ENCODE measurements at places on chromosomes 13 and 19.

GRCh38 chr19:20611866-20612265 lies 46.3 kb upstream of the ZNF737 start:
- DNase-seq, result no peak

DNA sequence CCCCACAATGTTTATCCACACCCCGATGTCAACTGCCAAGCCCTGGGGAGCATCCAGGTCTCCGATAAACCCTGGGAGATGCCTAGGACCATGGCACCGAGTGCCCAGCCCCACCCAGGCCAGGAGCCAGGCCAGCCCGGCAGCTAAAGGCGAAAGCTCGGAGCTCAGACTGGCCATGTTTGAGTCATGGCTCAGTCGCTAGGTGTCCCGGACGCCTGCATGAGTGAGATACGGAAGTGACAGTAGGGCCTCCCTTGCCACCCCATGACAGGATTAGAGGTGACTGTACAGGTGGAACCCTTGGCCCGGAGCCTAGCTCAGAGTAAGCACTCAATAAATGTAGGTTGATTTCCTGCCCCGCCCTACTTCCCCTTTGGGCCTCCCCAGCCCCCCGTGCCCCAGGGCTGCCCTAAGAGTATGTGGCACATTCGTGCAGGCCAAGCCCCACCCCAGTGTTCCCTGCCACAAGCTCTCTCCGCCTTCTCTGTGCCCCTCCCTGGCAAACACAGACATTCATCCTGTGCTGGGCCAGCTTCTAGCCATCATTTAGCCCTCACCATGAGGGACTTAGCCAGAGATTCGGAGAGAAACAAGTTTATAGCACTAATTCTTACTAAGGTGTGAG lies 5.8 kb upstream of the TPM4 start:
- peak; percentile 94 for DNase-seq

GRCh38 chr19:3636506-3636905 lies 9.9 kb upstream of the CACTIN start:
- DNase-seq, result no peak

DNA sequence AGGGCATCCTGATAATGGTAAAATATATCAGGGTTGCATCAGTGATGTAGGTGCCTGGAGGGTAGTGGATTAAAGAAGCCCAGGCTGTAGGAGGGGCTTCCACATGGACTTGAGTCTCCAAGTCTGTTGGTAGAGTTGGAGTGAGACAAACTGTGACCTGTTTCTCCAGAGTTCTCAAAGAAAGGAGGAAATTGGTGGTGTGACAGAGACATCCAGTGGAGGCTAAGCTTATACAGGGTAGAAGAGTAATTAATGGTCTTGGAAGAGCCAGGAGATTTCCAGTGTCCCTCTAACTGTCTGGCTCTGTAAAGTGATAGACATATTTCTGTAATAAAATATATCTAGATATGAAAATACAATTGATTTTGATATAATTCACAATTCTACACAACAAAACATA lies 61.1 kb downstream of the GPC5 start:
- DNase-seq, result no peak

DNA sequence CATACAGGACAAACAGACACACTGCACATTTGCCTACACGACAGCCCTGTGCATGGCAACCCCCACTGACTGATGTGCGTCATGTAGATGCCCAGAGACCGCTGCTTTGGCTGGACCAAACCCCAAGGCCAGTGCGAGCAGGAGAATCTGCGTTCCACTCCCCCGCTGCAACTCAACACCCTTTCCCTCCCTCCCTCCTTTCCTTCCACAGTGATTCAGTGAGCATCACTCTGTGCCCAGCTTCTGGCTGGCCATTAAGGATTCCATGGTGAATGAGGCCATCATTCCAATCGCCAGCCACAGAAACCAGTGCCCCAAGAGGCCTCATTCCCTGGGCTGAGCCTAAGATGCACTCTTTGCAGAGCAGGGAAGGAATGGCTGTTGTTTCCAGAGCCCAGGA lies 61.6 kb downstream of the GSX1 start:
- DNase-seq, result no peak

DNA sequence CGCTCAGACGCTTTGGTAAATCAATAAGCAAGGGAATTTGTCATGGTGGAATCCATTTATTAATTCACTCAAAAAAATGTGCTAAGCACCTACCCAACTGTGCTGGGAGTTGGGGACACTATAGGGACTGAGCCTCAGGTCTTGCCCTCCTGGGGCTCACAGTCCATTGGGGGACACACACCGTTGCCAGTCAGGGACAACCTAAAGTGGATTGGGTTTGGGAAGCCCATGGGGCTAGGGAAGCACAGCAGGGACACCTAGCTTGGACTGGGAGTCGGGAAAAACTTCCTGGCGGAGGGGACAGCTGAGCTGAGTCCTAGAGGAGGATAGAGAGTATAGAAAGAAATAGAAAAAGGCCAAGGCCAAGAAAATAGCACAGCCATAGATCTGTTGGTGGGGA lies 8.5 kb downstream of the FOSB start:
- DNase-seq, result no peak

GRCh38 chr13:82800391-82800790 lies 1081.9 kb downstream of the SLITRK1 start:
- no peak for DNase-seq

- no peak for DNase-seq
These were observed 14.0 kb upstream of the RAB20 start for GRCh38 chr13:110575322-110576069.

DNA sequence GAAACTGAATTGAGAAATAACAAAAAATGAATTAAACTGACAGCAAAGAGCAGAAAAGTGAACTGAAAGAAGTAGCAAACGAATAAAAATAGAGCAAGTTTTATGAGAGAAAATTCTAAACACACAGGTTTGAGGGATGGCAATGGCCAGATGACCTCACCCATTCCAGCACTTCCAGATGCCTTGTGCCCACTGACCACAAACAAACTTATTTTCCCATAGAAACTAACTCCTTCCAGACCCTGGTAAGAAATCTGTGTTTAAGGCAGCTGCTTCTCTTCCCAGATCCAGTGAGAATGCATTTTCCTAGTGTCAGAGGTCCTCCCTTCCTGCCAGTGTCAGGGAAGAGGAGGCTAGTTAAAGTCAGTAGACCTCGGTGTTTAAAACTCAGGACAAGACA lies 51.7 kb downstream of the RXFP2 start:
- DNase-seq, result no peak

- DNase-seq, result no peak
These were observed 22.0 kb downstream of the ELAVL1 start for GRCh38 chr19:7983286-7983950.

DNA sequence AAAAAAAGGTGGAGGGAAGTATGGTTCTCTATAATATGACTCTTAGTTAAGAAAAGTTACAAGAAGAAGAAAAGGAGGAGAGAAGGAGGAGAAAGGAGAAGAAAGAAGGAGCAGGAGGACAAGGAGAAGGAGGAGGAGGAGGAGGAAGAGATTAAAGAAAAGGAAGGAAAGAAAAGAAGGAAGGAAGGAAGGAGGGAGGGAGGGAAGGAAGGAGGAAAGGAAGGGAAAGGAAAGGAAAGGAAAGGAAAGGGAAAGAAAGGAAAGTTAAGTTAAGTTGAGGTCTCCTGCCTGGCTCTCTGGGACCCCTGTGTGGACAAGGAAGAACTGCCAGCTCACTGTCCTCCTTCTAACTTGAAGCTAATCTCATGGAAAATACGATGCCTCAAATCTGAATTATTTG lies 429.5 kb downstream of the TSHZ3 start:
- DNase-seq, result no peak

DNA sequence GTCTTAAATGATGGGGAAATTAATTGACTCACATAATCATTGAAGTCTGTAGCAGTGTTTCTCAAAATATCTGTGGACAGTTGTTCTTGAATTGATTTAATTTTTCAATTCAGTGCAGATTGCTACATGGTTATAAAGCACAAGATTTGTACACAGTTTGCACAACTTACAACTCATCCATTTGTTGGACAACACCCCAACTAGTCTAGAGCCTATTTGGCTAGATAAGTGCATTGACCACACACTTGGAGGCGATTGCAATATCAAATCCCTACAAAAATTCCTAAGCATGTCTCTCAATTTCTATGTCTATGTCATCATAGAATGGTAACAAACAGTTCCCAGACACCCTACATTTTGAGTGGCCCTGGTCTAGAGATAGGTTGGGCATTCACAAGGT lies 48.0 kb upstream of the IPO5 start:
- no peak for DNase-seq

GRCh38 chr19:5357584-5357983 lies 17.0 kb upstream of the PTPRS start:
- no peak for DNase-seq

DNA sequence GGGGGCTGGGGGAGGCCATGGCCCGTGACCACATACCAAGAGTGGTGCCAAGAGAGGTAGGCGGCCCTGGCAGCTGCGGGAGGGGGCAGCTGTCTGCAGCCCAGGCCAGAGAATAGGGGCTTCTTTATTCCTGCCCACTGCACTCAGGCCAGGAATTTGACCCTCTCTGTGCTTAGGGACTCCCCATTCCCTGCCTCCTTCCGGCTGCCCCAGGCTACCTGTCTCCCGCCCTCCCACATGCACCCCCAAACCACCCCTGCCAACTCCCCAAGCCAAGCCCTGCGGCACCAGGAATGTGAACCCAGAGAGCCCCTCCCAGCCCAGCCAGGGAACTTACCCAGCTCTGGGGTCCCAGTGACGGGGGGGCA lies 687 bp downstream of the PLEKHA4 start:
- DNase-seq, result no peak

DNA sequence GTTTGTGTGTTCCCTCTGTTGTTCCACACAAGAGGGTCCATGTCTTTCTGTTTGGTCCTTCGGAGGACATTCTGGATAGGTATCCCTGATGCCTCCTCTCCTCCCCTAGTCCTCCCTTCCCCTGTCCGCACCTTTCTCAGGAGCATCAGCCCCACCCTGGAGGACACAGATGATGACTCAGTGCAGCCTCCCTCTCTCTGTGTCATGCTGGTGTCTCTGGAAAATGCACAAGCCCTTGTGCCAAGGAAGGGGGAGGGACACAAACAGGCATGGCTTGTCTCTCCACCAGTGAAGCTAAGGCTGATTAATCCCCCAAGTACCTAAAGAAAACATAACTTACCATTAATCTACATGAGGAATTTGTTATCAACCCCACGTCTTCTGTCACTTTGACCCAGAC lies 16.2 kb upstream of the TNFRSF19 start:
- no peak for DNase-seq

- DNase-seq, result no peak
These were observed 11.3 kb downstream of the PCID2 start for GRCh38 chr13:113196970-113197737.

DNA sequence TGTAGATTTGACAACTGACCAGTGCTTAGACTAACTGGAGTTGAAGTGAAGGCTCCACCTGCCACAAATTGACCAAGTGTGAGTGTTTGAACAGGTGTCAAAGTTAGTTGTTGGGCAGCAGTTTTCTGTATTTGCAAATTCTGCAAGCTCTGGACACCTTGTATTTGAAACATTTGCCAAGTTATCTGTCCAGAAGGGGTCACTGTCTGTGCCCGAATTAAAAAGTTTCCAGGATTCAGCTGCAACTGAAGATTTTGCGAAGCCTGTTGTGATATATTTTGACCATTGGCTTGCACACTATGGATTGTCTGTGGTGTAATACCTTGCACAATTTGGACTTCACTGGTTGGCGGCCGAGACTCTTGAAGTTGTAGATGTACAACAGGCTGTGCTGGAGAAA lies 1690.7 kb downstream of the SLITRK5 start:
- no peak for DNase-seq

- peak; percentile 41 for DNase-seq
These were observed at the start of gene PNMA8C for GRCh38 chr19:46428239-46429135. PNMA8C (minus strand) TSS chr19:46428936; CDS start chr19:46428359, 577 bp downstream.

DNA sequence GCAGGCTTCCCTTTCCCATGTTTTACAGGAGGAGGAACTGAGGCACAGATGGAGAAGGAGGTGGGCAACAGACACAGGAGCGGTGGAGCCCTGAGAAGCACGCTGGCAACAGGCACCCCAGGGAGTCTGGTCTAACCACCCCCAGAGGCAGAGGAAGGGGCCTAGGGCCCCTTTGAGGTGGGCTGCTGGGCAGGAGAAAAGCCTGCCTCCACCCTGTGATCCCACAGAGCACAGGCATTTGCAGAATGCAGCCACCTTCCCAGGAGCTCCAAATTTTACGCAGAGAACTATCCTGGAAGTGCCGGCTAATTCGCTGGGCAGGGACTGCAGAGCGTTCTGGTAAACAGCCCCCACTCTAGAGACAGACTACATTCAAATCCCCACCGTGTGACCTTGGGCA lies 30.4 kb downstream of the RAB20 start:
- DNase-seq, result no peak

GRCh38 chr19:10568062-10568825 lies 535 bp downstream of the CDKN2D start:
- peak; percentile 59 for DNase-seq

GRCh38 chr13:53075356-53076041 lies 46.9 kb downstream of the OLFM4 start:
- DNase-seq, result no peak

- DNase-seq, result no peak
These were observed 2.7 kb downstream of the SPINT2 start for GRCh38 chr19:38266981-38267597.
